ENCODE measurements at places on chromosomes 3 and 15.

- DNase-seq: no peak
Observed at GRCh38 chr3:157271283-157271882, 111.4 kb upstream of the CCNL1 start.

DNA sequence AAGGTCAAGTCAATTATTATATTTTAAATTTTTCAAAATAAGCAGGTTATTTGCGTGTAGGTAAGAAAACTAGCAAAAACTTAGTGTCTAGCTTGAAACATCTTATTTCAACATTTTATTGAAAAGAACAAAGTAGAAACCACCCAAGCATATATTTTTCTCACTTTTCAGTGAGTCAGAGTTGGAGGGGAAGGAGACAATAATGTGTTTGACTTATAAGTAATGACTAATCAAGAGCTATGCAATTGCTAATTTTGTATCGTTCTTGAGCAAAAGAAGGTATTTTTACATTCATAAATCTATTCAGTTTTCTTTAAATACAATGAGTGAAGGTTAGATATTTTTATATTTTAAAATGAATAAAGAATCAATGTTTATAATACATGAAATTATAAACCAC, 54.4 kb upstream of the P2RY1 start:
- no peak for DNase-seq

- no peak for DNase-seq
Observed at GRCh38 chr15:96381463-96381862, 51.0 kb downstream of the NR2F2 start.

GRCh38 chr3:53250881-53251605, 4.8 kb downstream of the TKT start:
- no peak for DNase-seq

- DNase-seq: no peak
Observed at GRCh38 chr3:20700714-20701113, 514.7 kb upstream of the SGO1 start.

GRCh38 chr3:141116721-141117120, 65.6 kb downstream of the SPSB4 start:
- DNase-seq: no peak

GRCh38 chr15:39598186-39598850, 17.4 kb downstream of the THBS1 start:
- no peak for DNase-seq

DNA sequence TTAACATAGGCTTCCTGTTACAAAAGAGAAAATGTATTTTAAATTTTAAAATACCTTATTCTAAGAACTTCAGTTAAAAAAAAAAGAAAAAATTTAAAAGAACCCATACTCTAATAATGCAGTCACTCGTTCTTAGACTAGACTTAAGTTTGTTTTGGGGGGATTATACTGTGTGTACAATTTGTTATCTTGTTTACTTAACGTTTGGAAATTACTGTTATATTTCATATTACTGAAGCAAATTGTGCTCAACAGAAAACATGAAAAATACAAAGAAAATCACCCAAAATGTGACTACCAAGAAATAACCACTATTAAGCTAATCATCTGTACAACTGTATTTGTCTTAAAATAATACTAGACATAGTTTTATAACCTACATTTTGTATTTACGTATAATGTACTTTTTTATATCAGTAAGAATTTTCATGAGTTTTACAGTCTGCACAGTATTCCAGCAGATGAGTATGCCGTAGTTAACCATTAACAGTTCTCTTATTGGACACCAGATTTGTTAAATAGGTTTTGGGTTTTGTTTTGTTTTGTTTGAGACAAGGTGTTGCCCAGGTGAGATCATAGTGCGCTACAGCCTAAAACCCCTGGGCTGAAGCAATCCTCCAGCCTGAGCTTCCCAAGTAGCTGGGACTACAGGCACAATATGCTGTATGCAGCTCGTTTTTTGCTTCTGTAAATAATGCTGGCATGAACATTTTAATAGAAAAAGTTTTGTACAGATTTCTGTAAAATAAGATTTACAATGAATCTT, 88.8 kb upstream of the CHD2 start:
- no peak for DNase-seq

DNA sequence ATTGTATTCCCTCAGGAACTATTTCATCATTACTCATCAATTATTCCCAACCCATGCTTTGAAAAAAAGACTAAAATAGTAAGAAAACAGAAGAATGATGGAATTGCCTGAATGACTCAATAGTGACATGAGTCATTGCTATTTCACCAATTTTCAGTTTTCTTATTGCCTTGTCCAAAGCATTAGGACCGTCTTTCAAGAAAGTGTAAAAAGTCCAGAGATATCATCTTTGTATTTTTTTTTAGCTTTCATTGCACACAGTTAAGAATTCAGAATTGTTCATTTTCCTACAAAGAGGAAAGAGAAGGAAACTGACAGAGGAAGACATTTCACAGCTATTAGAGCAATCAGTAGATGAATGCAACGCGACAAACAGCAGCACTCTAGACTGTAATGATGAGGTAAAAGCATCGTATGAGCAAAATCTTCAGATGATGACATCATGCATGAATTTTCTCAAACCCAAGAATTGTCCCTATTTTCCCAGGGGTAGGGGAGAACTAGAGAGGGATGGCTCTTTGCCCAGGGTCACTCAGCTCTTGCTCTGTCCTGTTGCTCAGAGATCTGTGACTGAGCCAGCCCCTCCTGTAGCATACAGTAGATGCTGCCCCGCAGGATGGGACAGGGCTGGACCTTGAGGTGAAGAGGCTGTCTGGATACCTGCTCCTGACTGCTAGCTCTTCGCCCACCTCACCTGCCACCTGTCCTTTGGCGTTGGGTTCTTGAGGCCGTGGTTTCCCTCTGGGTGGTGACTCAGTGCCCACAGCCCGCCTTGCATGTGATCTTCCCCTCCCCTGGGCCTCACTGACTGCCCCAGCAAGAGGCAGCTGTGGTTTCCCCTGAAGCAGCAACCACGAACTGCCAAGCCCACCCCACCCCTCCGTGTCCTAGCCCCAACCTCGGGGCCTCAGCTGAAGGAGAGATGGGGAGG, 84.8 kb downstream of the PPCDC start:
- DNase-seq: peak; percentile 80

DNA sequence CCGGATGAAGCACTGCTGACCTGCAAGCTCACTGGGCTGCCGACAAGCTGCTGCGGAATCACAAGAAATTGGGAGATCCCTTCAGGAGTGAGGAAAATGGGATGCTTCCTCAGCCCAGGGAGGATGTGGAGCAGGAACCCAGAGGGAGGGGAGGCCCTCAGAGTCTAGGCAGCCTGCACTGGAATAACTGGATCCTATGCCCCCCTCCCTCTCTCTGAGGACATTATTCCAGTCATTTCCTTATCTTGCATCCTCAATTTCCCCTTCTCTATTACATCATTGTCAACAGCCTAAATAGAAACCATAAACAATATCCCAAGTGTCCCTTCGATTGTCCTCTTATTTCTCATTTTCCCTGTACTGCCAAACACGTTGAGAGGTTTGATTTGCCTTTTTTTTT, 169.0 kb downstream of the OPA1 start:
- no peak for DNase-seq

DNA sequence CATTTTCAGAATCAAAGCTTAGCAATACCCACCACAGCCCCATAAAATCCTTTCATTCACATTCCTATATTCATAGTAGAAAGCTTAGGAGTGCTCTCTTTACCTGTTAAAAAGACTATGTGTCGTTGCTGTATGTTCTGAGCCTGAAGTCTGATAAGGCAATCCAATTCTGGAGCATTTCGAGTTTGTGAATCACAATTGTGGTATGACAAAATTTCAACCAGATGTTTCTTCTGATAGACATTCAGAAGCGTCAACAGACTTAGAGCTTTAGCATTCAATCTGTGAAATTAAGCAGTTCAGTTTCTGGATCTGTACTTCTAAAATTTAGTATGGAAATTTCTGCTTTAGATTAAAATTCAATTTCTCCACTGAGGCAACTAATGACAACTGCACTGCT, 58.3 kb downstream of the TASOR start:
- no peak for DNase-seq

DNA sequence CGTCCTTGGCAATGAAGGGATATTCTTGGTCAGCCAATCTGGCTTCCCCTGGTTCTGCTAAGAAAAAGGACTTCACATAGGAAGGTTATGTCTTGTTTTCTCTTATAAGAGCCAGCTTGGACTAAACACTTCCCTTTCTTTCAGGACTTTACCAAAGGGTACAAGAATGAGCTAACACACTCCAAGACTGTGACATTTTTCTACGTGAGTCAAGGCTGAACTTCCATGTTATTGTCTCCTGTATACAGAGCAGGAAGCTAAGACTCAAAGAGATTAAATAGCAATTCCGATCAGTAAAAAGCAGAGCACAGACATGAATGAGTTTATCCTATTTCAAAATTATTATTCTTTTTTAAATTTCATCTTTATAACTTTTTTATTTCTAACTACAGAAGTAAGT, 63.3 kb upstream of the STT3B start:
- DNase-seq: no peak

- DNase-seq: no peak
Observed at GRCh38 chr3:12303534-12303933, 14.7 kb downstream of the PPARG start.

DNA sequence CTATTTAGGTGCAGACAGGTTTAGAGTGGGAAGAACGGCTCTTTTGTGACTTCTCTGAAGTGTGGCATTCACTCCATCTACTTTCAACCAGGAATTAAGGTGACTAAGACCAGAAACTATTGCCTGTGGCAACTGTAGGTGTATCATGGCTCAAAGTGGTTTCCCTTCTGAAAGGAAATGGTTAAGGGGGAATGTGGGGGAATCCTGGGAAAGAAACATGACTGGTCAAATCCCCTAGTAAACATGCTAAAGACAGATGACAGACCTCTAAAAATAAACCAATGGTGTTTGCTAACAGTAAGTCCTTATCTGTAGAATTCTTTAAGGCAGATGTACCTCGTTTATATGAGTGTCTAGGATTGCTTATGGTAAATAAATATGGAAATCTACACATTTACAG, 56.9 kb downstream of the MEGF11 start:
- no peak for DNase-seq

GRCh38 chr3:154061001-154061370, 60.2 kb upstream of the ARHGEF26 start:
- DNase-seq: no peak

GRCh38 chr15:51076524-51077220, 18.0 kb downstream of the TNFAIP8L3 start:
- no peak for DNase-seq

DNA sequence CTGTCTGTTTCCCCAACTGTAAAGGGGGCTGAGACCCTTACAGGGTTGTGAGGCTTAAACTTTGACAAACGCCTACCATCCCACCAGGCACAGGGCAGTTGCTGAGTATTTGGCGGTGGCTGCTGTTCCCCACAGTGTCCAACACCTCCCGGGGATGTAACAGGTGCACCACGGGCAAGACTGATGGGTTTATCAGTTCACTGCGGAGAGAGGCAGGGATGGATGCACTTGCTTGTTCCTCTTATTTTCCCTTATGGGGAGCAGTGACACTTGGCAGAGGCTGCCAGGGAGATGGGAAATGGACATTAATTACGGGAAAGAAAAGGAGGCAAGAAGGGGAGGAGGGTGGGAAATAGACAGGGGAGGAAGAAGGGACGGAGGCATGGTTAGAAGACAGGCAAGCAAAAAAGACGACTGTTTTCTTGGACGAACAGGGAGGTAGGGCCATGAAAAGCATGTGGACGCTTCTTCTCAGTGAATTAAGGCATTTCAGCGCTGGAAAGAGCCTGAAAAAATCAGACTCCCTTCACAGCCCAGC, 16.6 kb upstream of the ADIPOQ start:
- peak; percentile 13 for DNase-seq

- peak; percentile 65 for DNase-seq
Observed at GRCh38 chr3:133506215-133506901, 67.1 kb upstream of the CDV3 start.

- no peak for DNase-seq
Observed at GRCh38 chr3:117700573-117701360, 991.2 kb downstream of the TUSC7 start.

DNA sequence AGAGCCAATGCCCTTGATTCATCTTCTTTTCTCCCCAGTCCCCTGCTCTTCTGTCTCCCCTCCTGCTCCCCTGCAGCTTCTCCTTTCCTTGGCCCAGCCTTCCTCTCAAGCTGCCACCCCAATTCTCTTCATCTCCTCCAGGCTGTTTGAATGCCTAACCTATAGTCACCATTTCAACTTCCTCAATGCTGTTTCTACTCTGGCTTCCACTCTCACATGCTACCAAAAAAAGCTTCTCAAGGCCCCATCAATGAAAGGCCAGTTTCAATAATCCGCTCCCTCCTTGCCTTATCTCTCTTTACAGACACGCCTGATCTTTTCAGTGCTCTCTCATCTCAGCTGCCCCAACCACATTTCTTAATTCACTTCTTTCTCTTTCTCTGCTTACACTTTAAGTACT, 212.2 kb upstream of the GPR149 start:
- no peak for DNase-seq

DNA sequence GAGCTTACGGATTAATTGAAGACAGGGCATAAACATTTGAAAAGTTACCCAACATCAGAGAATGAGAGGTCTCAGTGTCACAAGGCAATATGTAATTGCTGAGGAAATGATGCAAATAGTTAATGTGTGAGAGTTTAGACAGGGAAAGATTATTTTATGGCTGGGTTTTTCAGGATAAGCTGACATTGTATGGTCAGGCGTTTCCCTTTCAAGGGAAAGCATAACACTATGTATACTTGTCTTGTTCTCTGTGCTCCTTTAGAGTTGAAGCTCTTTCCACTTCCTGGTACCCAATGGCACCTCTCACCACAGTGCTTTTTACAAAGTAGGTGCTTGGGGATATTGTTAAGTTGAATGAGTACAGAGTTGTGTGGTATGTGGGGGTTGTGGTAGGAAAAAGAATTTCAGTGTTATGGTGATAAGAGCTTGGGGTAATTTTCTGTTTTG, 19.9 kb downstream of the IQGAP1 start:
- DNase-seq: peak; percentile 77

DNA sequence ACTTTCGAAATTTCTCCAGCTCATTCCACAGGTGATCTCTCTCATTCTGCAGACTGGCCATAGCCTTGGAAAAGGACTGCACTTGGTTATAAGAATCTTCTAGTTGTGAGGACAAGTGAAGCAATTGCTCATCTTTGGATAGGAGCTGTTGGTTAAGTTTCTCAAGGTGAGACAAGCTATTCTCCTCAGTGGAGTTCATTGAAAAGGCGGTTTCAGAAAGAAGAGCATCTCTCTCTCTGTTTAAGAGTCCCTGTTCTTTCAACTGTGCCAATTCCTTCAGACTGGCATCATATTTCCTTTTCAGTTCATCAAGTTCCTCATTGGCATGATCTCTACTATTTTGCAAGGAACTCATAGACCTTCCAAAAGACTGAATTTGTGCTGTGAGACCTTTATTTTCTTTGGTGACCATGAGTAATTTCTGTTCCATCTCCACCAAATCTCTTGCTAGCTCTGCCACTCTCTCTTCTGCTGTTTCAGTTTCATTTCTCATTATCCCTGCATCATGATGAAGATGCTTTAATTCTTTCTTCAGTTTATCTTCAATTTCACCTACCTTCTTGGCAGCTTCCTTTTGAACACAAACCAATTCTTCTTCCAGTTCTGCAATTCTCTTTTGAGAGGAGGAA, 30.2 kb upstream of the HCLS1 start:
- peak; percentile 56 for DNase-seq

GRCh38 chr15:66187271-66187670, 66.3 kb downstream of the MEGF11 start:
- DNase-seq: no peak
